T-helper 1 cell (primary cell): ENCODE measurements at places on chromosomes 5 and 9.

DNA sequence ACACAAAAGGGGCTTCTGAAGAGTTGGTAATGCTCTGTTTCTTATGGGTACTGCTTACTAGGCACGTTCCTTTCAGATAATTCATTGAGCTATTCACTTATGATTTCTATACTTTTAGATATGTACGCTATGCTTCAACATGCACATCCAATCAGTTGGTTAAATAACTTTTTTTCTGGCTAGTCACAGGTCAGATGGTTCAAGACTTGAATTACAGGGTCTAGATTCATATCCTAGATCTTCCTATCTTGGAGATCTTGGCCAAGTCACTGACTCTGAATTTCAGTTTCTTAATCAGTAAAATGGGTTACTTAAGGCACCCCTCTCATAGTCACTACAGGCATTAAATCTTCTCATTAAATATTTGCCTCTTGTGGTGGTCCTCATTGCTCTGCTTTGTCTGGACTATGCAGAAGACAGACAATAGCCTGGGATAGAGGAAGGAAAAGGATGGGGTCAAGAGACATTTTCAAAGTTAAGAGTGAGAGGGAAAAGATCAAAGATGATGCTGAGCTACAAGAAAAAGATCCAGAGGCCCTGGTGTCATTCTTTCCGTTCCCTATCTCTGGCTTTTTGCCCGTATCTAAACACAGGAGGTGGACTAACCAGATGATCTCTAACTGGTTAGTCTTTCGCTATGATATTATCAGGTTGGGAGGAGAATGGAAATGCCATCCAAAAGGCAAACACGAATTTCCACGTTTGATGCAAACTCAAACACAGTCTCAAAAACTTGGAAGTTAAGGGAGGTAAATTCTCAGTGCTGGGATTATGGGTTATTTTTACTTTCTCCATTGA lies 1.8 kb upstream of the CCDC180 start:
- no peak for DNase-seq

- DNase-seq, result no peak
These were observed 24.3 kb downstream of the FBXO10 start for GRCh38 chr9:37551888-37552287.

GRCh38 chr9:122302237-122303093 lies 37.8 kb downstream of the MRRF start:
- DNase-seq, result no peak

DNA sequence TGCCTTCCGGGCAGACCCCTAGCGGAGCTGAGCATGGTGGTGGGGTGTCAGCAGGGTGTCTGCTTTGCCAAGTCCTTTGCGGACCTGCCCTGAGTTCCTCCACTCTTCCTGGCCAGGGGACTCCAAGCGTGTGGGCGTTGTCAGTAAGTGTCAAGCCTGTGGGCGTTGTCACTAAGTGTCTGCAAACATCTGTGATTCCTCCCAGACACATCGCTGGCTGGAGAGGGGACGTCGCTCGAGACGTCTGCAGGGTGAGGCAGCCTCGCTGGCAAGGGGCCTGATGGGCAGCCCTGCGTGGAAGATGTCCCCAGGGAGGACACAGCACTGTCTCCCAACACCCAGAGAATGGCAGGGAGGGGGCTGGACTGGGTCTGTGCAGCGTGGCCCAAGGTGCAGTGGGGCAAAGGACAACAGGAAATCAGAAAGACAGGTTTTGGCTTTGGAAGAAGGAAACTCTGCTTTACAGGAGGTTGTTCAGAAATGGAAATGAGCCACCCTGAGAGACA lies 28.8 kb downstream of the ADAMTSL2 start:
- no peak for DNase-seq

DNA sequence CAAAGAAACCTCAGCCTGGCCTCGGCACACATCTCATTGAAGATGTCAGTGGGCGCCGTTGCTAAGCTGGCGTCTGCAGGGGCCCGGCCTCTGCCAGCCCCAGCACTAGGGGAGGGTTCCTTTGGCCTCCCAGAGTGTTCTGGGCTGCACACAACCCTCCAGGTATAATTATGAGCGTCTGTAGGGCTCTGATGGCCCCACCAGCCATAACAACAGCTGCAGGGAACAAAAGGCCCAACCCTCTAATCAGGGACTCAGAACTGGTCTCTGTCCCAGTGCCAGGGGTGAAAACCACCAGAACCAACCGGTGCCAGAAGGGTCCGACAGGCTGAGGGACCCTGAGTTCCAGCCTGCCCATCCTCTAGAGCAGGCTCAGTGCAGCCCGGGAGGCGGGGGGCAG lies 39.5 kb upstream of the SLC12A7 start:
- no peak for DNase-seq

- no peak for DNase-seq
These were observed 154.3 kb downstream of the PHF2 start for GRCh38 chr9:93730648-93731047.

- no peak for DNase-seq
These were observed 32.5 kb downstream of the GSN start for GRCh38 chr9:121300283-121301119.

DNA sequence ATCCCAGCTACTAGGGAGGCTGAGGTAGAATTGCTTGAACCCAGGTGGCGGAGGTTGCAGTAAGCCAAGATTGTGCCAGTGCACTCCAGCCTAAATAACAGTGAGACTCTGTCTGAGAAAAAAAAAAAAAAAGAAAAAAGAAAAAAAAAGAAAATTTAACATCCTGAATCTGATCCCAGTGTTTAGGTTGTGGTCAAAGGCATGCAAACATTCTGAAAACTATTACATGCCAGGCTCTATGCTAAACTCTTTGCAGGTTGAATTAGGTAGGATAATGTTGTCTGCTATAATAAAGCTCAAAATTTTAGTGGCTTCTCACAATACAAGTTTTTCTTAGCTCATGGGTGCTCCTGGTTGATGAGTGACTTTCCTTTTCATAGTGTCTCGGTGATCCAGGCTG lies 367.4 kb downstream of the PSAT1 start:
- no peak for DNase-seq

GRCh38 chr5:55306641-55307382 lies 682 bp downstream of the DHX29 start:
- DNase-seq, result no peak

DNA sequence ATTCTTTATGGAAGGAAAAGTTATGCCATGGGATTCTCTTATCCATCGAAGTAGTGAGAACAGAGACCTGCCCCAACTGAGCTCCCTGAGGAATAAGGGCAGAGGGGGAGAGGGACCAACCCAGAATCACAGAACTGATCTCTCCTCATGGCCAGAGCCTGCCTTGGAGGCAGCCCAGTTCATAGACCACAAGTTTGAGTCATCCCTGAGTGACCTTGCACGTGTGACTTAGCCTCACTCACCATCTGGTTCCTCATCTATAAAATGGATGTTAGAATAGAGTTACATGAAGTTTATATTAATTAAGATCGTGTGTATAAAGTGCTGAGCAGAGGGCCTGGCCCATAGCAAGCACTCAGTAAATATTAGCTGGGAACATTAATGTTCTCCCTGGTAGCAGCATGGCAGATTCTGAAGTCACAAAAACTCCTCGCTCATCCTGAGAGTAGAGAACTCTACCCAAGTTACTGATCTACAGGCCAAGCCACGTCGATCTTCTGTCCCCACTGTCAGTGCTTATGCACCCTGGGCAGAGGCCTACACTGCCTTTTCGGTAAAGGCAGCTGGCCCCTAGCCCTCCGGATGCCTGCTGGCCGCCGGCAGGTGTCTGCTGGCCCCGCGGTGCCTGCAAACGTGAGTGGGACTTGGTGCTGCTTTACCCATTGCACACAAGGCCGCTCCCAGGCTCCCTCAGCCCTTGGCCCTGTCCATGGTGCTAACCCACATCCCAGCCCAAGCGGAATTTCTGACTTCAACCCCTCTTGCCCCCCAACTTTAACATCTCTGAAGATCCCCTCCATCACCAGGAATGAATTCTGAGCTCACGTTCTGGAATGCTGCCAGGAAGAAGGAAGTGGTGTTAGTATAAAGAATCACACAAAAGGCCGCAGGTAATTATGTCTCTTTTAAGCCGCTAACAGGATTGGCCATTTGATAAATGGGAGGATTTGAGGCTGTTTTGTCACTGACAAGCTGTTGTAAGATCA lies 61.1 kb upstream of the ARAP3 start:
- no peak for DNase-seq

- DNase-seq, result no peak
These were observed 41.2 kb upstream of the TRIO start for GRCh38 chr5:14101922-14102321.

- DNase-seq, result no peak
These were observed 6.1 kb upstream of the PTGS1 start for GRCh38 chr9:122364783-122365150.

GRCh38 chr5:132215329-132215728 lies 12.3 kb downstream of the P4HA2 start:
- DNase-seq, result no peak

GRCh38 chr9:7212101-7212500 lies 454.3 kb downstream of the KDM4C start:
- no peak for DNase-seq

DNA sequence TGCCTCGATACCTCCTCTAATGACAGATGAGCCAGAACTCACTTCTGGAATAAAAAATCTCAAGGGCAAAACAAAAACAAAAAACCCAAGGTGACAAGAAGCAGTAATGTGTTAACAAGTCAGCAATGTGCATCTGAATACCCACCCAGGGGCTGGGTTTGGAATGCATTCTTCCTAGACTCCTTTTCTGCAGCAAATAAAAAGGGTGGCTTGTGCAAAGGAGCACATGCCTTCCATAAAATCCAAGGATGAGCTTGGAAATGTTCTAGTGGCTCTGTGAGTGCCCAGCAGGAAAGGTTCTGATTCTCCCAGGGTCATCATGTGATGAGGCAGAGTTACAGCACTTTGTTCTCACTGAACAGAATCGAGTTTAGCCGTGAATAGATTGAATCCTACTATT lies 599.9 kb downstream of the RAB3C start:
- no peak for DNase-seq

DNA sequence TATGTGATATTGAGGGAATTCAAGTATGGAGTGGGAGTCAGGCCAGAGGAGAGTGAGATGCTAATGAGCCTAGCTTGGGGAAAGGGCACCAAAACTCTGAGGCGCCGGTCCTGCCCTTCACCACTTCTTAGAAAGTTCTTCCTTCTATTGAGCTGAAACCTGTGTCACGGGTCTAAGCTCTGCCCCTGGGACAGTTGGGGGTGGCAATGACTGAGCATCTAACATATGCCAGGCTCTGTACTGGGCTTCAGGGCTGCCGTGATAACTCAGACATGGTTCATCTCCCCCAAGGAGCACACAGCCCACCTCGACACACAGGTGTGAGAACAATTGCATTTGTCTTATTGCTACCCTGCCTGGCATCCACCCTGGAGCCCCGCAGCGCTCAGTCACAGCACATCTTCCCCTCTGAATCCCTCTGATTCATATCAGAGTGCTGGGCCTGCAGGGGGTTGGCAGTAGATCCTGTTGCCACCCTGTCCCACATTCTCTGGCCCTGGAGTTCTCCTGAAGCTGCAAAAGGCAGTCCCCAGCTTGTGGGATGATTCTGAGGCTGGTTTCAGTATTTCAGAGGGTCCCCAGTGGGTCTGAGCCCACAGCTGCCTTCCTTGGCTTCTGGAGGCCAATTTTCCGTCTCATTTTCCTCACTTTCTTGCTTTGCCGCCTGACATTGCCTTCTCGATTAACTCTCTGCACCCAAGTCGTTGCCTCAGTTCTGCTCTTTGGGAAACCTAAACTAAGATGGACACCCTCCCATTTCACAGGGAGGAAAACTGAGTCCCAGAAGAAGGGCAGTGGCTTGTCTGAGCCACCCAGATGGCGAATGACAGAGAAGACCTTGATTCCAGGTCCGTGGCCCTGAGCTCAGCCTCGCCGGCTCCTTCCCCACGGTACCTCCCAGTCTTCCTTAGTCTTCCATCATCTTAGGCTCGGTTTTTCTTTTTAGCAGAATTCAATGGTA lies 42.5 kb downstream of the ALG2 start:
- DNase-seq, result no peak

DNA sequence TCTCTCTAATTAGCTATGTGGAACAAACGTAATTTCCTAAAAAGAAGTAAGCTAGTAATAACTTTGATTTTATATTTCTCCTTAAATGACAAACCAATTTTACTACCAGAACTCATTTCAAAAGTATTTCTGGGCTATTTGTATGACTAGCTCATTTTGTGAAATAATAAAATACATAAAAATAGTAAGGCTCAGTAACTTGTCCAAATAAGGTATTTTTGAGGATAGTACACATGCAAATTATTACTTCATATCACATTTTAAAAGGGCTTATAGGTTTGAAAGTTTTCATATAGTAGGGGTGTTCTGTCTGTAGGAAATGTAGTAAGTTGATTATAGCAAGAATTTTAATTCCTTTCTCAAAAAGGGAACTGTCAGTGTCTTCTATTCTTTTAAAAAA lies 26.5 kb downstream of the C9orf85 start:
- no peak for DNase-seq

GRCh38 chr5:132526290-132526973 lies 16.9 kb downstream of the IL5 start:
- peak; percentile 57 for DNase-seq

DNA sequence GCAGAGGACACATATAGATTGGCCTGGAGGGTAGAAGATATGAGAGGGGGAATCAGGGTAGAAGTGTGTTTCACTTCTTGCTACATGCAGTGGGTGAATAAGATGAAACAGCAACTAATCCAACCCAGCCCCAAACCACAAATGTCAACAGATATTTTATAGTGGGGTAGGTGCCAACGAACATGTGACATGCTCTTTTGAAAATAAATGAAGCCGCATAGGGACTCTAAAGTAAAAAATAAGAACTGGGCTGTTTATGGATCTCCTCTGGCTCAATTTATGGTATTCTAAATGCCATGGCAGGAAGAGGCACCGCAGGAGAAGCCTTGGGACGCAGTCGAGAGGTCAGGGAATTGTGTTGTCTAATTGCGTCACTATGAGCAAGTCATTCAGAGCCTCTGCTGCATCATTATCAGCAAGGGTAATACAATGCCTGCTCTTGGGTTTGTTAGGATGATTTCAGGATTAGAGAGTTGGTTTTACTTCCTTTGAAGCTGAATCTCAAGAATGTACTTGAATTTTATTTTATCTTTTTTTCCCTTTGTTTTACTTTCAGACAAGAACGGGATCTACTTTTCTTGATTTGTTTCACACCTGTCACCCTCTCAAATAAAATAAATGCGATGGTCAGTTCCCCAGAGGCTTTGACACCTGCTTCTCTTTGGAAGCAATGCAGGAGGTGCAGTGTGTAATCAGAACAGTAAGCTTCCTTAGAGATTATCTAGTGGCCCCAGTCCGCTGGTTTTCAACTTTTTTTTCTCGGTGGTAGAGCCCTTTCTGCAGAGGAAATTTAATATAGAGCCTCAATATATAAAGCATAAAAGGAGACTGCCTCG lies 375.6 kb upstream of the CLINT1 start:
- DNase-seq, result no peak

DNA sequence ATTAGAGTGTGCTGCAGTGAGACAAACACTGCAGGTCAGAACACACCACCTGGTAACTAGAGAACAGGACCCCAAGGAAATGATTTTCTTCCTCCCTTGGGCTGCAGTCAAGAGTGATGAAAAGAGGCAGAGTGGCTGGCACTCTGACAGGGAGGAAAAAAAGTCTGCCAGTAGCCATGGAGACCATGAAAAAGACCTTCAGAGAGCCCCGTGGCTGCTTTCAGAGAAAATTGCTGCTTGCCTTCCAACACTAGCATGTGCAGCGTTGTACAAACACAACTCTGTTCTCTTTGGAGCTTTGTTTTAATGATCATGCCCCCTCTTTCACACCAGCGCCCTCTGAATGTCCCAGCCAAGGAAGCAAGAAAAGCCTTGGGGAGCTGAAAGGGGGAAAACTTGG lies 68.8 kb downstream of the ANKRD55 start:
- DNase-seq, result no peak

GRCh38 chr5:114166081-114166480 lies 195.8 kb upstream of the KCNN2 start:
- DNase-seq, result no peak
